Esophagus squamous epithelium (tissue), 5 donors: ENCODE measurements at places on chromosomes 6 and 20.
A peak's percentile ranks its signal among the peaks of the same experiment; 100 is the strongest.

DNA sequence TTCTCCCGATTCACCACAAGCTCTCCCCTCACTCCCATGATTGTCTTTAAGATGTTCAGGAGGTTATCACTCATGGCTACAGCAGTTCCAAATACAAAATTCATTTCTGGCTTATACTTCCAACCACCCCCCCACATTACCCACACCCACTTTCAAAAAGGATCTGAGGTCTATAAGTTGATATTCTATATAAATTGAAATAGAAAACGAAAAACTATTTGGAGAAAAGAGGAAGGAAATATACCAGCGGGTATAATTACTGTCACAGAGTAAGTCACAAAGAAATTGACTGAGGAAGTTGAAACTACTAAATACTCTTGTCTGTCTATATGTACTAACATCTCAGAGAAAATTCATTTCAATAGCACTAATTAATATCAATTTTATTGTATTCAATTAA, 112.7 kb upstream of the TNFAIP3 start:
- DNase-seq: no peak

DNA sequence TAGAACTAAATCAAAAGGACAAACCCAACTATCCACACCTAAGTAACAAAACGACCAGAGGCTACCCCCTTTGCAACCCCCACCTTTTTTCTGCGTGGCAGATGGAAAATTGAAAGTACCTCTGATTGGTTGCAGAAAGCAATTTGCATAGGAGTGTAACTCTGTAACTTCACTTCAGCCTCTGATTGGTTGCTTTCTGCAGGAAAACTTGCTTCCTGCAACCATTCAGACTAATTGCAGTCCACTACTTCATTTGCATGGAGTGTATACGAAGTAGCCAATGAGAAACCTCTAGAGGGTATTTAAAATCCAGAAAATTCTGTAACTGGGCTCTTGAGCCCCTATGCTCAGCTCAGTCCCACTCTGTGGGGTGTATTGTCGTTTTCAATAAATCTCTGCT, 129.1 kb upstream of the OLIG3 start:
- no peak for DNase-seq

DNA sequence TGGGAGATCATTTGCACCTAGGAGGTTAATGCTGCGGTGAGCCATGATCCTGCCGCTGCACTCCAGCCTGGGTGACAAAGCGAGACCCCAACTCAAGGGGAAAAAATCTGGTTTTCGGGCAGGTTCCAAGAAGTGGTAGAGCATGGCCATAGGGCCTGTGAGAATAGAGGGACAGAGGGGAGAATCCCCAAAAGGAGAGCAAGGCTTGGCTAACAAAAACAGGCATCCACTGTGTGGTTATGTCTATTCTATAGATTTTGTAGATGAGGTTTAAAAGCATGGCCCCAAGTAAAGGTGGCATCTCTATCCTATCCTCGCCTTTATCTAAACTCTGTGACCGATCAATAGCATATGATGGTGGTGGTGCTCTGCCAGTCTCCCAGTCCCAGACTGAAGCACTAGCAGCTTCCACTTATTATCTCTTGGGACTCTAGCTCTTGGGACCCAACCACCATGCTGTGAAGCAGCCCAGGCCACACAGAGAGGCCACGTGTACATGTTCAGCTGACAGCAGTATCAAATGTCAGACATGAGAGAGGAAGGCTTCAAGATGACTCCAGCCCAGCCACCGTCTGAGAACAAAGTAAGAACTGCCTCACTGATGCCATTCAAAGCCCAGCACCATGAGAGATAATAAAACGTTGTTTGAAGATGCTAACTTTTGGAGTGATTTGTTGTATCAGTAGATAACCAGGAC, 27.7 kb downstream of the EIF2S2 start:
- no peak for DNase-seq

DNA sequence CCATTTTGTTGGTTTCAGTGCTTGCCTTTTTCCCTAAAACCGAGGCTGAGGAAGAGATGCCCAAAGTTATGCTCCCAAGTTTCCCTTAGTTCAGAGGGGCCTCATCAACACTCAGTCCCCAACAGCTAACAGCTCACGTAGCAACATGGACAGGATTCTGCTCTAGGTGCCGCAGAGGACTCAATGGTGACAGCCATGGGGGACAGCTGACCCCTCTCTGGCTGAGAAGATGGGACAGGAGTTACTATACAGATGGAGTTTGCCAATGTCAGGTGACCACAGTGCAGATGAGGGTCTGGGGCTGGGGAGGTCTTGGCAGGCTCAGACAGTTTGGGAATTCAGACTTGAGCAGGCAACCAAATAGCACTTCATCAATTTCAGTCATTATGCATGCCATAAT, 67.3 kb downstream of the NPEPL1 start:
- no peak for DNase-seq

- no peak for DNase-seq
These were observed 60.2 kb downstream of the GNAS-AS1 start for GRCh38 chr20:58790454-58790853.

DNA sequence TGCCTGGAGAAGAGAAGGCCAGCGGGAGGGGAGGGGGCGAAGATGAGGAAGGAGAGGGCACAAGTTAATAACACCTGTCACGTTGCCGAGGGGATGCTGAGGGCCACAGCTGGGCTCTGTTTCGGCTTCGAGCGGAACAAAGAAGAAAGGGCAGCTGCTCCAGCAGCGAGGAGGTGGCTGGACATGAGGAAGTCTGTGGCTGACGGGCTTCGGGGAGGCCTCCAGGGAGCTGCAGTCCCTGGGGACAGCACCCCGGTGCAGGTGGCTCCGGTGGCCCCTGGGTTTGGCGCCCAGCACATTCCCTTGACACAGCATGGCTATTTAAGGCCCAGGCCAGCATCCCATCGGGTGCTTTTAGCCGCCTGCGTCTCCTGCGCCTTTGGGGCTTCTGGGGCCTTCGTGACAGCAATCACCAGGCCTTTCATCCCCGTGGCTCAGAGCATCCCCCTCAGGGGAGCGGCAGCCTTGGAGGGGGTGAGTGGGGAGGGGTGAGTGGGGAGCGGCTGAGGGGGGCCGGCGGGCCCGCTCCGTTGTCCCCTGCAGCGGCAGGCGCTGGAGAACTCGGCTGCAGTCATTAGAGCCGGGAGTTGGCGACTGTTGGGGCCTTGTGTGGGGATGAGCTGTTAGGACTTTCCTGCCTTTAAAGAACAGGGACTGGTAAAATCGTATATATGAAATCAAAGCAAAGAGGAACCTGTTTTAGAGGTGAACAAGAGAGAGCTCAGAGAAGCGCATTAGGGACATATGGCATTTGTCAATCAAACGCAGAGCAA, 99.0 kb downstream of the TMEM242 start:
- DNase-seq: no peak

- no peak for DNase-seq
These were observed 489 bp downstream of the TBX18 start for GRCh38 chr6:84763886-84764331.

GRCh38 chr6:29667158-29667557, 10.3 kb downstream of the MOG start:
- DNase-seq: no peak

DNA sequence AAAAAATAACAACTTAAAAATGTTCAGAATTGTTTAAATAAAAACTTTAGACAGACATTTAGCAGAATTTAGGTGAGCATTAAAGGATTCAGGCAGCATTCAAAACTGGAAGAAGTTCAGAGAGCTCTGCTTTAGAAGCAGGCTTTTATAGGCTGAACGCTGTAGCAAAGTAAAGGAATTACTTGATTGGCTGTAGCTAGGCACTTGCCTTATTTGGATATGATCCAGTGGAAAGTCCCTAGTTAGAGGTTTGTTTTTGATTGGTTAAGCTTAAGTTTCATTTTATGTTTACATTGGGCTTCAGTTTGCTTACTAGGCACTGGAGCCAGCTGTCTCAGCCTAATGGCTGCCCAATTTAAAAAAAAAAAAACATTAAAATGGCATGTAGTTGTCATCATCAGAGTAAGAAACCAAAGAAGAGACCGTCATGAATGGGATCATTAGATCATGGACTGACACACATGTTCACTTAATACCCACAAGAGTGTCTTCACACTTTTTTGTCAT, 65.1 kb downstream of the CBFA2T2 start:
- no peak for DNase-seq

DNA sequence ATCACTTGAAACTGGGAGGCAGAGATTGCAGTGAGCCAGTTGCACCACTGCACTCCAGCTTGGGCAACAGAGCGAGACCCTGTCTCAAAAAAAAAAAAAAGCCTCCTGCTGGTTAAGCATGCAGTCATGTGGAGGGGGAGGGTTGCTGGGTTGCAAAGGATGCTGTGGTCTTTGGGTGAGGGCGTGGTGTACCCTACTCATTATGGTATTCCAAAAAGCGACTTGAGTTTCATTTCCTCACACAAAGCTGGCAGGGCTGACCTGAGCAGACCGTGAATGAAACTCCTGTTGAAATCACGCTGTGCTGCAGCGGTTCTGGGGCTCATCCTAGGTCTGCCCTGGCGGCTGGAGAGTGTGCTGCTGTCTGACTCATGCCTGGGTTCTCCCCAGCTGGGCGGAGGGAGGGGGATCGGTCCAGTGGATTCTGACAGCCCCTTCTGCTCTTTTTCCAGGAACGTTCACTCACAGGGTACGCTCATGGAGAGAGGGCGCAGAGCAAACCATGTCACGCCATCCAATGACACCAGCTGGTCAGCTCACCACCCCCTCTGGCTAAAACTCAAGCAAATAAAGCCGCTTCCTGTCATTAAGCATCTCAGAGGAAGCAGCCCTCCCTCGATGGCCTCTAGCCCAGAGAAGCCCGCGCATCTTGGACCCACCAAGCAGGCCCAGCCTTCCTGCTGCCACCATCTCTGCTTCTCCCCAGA, 166.2 kb downstream of the SCML4 start:
- DNase-seq: peak; percentile 48

- DNase-seq: no peak
These were observed 237.5 kb upstream of the TAB2 start for GRCh38 chr6:149079911-149080491.

GRCh38 chr20:50120935-50121693, 8.2 kb upstream of the UBE2V1 start:
- DNase-seq: peak; percentile 14

GRCh38 chr6:133630651-133631050, 258.3 kb upstream of the TCF21 start:
- no peak for DNase-seq

- no peak for DNase-seq
These were observed 8.2 kb downstream of the LY86 start for GRCh38 chr6:6596529-6597328.

- no peak for DNase-seq
These were observed 567.4 kb downstream of the COL12A1 start for GRCh38 chr6:74638412-74638811.

DNA sequence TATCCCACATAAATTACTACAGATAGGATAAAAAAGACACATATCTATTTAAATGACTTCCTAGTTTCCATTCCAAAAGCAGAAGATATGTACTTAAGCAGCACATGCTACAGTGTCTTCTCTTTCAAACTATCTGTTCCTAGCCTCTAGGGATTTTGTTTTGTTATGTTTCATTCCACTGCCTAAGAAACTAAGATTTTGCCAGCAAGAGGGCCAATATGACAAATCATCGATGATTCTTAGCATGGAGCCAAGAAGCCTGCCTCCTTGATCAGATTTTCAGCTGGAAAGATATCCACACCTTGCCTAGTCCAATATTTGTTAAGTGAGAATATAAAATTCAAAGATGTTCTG, 7.0 kb downstream of the SNX5 start:
- DNase-seq: no peak

DNA sequence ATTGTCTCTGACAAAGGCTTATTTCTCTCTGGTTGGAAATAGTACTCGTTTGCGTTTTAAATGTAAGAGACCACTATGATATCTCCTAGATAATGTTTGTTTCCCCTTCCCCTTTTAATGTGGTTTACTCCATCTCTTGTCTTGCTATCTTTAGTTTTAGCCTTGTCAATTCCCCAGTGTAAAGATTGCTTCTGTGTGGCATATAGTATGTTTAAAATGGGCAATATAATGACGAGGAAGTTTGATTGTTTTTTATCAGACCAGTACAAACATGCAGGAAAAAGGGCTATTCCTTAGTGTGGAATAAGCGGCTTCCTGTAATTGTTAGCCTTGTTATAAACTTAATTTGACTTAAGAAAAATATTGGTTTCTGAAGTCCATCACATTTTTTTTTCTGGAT, 3.1 kb downstream of the QKI start:
- DNase-seq: no peak

DNA sequence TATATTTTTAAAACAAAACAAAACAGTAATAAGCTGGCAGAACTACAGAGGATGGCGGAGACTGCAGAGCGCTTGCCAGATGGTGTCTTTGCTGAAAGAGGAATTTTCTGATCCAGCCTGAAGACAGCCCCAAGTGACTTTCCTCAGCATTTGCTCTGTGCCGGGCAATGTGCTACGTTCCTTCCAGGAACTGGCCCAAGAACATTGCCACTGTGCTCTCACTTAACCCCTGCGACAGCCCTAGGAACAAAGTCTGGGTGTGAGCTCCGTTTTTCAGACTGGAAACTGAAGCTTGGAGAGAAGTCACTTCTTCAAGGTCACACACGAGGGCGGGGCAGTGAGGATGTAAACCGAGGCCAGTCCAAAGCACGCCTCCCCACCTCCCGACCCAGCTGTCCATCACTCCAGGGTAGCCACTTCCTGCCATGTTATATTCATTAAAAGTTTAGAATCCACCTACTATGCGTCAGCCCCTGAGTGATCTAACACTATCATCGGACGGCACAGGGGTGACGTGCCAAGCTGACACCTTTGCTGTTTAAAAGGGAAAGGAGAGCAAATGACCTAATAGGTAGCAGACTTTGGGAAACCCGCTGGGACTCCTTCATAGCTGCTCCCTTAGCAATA, 22.3 kb upstream of the BMP7 start:
- no peak for DNase-seq

GRCh38 chr20:57474816-57475215, 50.1 kb downstream of the CTCFL start:
- DNase-seq: no peak
